ENCODE measurements at places on chromosomes 5 and 9.
A peak's percentile ranks its signal among the peaks of the same experiment; 100 is the strongest.

GRCh38 chr5:74866596-74867162 is 492 bp upstream of the FAM169A start:
- DNase-seq = no peak
- H3K4me1 ChIP-seq = peaks cover 4% of the 10 kb centered on the region
- no peak overlapping the region for H3K4me3 ChIP-seq
- no peaks in the 10 kb centered on the region for H3K36me3 ChIP-seq
- no peak overlapping the region for H3K27ac ChIP-seq

GRCh38 chr9:109906766-109907382 is 126.9 kb downstream of the PALM2AKAP2 start:
- no peaks in the 10 kb centered on the region for H3K27me3 ChIP-seq
- DNase-seq = no peak
- H3K4me1 ChIP-seq = peaks cover 35% of the 10 kb centered on the region

DNA sequence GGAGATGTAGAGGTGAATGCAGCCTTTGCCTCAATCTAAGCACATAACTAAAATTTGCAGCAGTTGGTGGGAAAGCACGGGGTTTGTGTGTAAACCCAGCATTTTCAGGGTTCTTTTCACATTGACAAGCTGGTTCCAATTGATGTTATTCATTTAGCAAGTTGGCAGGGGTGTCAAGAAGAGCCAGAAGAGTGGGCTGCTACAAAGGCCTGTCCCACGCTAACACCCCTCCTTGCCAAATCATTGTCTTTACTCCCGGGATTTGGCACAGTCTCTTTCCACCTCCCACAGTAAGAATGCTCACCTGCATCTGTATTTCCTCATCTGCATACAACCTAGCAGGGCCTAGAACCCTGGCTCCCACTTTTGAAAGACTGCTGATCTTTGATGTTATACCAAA is 11.8 kb downstream of the RGMB start:
- H3K36me3 ChIP-seq = no peaks in the 10 kb centered on the region
- no peak for DNase-seq
- H3K27me3 ChIP-seq = no peaks in the 10 kb centered on the region
- H3K27ac ChIP-seq = peak overlapping the region; percentile 78
- peaks cover 32% of the 10 kb centered on the region for H3K4me1 ChIP-seq

GRCh38 chr9:131405858-131406537 is 12.1 kb downstream of the PRRC2B start:
- H3K27ac ChIP-seq = peak overlapping the region; percentile 80
- peaks cover 61% of the 10 kb centered on the region for H3K4me1 ChIP-seq
- peak overlapping the region; percentile 19 for H3K4me3 ChIP-seq
- no peaks in the 10 kb centered on the region for H3K36me3 ChIP-seq
- no peak for DNase-seq

- no peak overlapping the region for H3K27ac ChIP-seq
- no peaks in the 10 kb centered on the region for H3K36me3 ChIP-seq
- H3K4me3 ChIP-seq = no peak overlapping the region
- no peaks in the 10 kb centered on the region for H3K4me1 ChIP-seq
- no peak for DNase-seq
- H3K27me3 ChIP-seq = peaks cover 30% of the 10 kb centered on the region
Measured at GRCh38 chr5:582936-583635, 29.1 kb upstream of the CEP72 start.

DNA sequence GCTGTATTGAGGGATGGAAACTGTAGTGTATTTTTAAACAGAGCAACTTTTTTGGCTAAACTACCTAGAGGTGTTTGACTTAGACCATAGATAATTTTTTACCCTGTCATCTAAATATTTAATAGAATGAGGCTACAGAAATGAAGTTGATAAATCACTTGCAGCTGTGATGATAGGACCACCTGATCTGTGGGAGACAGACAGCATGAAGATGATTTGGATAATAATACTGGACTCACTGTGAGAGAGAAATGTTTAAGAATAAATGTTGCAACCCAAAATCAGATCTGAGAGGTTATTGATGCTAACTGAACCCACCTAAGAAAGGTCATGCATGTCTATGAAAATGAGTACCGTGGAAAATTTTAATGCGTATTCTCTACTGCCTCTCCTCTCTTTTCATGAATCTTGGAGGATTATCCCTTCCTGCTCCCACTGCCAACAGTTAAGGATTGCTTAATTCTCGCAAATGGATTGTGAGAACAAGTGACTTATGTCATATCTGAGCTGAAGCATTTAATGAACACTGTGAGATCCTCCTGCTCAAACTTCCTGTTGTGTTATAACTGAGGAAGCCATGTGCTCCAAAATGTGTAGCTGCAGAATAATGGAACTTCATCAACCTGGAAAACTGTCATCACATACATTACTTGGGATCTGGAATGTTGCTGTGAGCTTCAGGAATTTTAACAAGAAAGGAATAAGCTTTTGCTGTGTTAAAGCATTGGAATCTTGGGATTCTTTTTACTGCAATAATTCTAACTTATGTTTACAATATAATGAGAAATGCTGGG is 617.9 kb upstream of the CDH18 start:
- H3K36me3 ChIP-seq = no peaks in the 10 kb centered on the region
- H3K4me1 ChIP-seq = no peaks in the 10 kb centered on the region
- DNase-seq = no peak

- DNase-seq = no peak
- H3K4me1 ChIP-seq = peaks cover 47% of the 10 kb centered on the region
- no peak overlapping the region for H3K4me3 ChIP-seq
- H3K27me3 ChIP-seq = no peaks in the 10 kb centered on the region
- no peaks in the 10 kb centered on the region for H3K36me3 ChIP-seq
- H3K27ac ChIP-seq = no peak overlapping the region
Measured at GRCh38 chr9:89674667-89675057, 69.8 kb downstream of the GADD45G start.
